ENCODE measurements at places on chromosomes 4 and X. TPM values are rescaled to one million over a fixed set of nuclear protein-coding genes. Genes with fewer than 3 reads are reported as not detected.

- DNase-seq, result peak; percentile 24
These were observed 1.8 kb downstream of the ABCD1 start for GRCh38 chrX:153726286-153727122.

- DNase-seq, result no peak
These were observed 1.5 kb upstream of the DIPK2B start for GRCh38 chrX:45202171-45202570.

DNA sequence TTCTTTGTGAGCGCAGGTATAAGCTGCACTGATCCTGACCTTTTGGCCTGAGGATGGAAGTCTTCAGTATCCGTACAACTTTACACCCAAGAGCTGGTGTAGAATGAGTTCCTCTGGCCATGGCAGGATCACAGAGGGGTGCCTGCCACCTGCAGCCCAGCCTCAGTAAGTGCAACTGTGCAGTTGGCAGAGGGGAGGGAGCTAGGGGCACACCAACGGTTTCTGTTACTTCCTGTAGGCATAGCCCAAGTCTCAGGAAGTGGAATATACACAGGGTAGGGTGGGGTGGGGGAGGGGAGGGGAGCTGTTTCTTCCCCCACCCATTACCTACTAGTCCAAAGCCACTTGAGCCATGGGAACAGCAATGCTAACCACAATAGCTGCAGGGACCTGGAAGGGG is 85.4 kb upstream of the GBA3 start:
- peak; percentile 64 for DNase-seq

GRCh38 chr4:151668689-151669402 is 92.0 kb downstream of the GATB start:
- no peak for DNase-seq

DNA sequence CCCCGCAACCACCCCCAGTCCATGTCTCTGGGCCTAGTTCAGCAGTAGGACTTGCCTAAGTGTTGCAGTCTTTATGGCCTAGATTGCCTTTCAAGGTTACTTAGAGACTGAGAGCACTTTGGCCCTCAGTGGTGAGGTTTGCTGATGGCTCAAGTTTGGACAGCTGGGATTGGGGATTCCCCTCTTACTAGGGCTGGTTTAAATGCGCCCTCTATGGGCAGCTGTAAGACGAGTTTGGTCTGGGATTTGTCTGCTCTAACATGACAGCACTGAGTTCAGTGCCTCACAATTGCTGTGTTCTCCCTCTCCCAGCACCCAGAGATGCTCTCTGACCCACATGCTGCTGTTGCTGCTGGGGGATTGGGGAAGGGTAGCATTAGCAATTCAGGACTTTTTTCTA is 23.1 kb downstream of the DACH2 start:
- no peak for DNase-seq

GRCh38 chr4:79663141-79663540 is 255.1 kb upstream of the GK2 start:
- no peak for DNase-seq

- no peak for DNase-seq
These were observed 31.5 kb upstream of the HTRA3 start for GRCh38 chr4:8238036-8238511.

- DNase-seq, result no peak
These were observed 47.7 kb downstream of the NELFA start for GRCh38 chr4:1961038-1961437.

DNA sequence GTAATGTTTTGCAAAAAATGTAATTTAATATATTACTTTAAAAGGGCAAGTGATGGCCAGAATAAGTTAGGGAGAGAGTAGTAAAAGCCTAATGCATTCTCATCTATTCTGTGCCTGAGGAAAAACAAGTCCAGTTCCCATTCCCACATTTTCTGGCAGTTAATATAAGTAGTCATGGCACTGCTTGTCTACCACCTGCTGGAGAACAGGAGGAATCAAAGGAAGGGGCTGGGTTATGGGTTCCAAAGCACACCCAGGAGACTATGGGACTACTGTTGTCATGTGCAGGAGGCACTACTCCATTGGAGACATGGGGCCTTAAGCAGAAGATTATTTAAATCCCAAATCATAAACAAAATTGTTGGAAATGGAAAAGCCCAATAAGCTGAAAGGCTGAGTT is 2618.6 kb downstream of the ARAP2 start:
- DNase-seq, result no peak

DNA sequence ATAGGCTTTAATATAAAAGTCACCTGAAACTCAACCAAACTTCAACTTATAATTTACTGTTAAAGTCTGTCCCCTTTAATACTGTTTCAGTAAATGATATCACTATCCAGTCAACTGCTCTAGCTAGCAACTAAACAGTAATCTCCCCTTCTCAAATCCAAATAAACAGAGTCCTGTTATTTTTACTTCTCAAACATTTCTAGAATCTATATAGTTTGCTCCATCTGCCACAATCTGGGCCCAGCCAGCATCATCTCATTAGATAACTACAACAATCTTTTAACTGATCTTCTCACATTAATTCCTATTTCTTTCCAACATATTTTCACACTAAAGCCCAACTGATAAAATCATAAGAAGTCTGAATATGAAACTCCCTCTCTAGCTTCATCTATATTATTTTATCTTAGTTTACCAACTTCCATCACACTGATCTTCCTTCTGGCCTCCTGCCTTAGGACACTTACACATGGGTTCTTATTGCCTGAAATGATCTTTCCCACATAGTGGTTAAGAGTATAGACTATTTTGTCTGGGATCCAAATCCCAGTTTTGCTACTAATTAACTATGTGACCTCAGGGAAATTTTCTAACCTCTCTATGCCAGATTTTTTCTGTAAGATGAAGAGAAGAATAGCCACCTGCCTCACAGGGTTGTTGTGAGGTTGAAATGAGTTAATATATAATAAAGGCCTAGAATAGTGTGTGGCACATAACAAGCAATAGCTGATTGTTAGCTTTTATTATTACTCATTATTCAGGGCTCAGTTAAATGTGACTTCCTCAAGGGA is 18.6 kb downstream of the TBCK start:
- no peak for DNase-seq

The QDPR gene
- total RNA-seq, result 22.6 TPM

The ARHGAP10 gene
- 12.4 TPM for total RNA-seq

The CNKSR2 gene
- total RNA-seq, result 7.6 TPM
